Cerebellar nuclear complex (tissue), 1 donor: ENCODE measurements at places on chromosomes 4 and X.

- DNase-seq = no peak
Measured at GRCh38 chrX:15072880-15073279, 197.0 kb downstream of the ASB9 start.

DNA sequence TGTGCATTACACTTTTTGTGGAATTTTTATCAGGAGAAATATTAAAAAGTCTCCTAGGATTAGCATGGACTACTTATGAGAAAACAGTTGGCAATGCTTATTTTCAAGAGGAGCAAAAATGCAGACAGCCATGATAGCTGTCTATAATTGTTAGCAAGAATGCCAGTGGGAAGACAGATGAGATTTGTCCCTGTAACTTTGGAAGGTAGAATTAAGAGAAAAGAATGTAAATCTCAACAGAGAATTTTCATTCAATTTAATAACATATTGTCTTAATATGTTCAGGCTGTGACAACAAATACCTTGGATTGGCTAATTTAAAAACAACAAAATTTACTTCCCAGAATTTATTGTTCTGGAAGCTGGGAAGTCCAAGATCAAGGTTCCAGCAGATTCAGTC, 349.2 kb downstream of the IQCM start:
- DNase-seq = no peak

DNA sequence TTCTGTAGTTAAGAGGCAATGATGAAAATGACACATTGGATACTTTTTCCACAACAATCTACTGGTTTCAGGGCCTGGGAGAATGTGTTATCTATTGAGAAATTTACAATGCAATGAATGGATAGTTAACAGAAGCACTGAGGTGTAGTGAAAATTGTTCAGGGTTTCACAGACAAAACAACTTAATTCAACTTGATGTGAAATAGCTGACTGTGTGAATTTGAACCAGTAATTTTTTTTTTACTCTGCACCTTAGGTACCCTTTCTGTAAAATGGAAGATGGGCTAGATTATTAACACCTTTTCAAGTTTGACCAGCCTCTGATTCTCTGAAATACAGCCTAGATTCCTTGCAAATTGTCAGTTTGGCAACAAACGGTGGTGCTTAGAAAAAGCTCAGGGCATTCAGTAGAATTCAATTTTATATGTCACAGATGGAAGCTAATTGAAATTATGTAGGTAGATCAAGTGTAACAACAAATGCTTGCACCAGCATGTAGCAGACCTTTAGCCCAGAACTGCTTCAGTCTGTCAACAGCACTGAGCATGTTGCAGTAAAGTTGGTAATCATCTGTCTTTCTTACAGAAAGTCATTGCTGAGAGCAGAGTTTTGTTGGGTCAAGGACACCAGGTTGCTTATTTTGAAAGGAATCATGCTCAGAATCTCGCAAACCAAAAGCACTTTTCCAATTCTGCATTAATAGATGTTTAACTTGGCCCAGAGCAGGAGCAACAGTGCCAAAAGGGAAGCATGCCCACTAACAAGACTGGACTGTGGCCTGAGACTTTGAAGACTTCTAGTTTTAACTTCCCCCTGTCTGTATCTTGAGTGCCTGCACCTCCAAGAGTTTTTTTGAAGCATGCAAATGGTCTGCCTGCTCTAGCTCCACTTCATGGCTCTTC, 526.6 kb downstream of the PACRGL start:
- DNase-seq = no peak

DNA sequence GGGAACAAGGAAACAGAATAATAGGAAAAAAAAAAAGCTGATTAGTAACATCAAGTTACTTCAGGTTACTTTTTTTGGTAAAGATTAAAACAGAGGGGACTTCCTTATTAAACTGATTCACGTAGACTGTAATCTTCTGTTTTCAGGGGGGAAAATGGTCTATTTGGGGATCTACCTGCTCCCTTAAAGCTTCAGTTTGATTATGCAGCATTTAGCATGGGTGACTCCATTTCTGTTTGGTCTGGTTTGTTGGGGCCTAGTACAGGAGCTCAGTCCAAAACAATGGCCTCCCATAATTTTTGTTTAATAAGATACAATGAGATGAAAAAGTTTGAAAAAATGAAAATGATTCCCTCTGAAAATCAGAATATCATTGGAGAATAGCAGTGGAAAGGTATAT, 34.6 kb downstream of the TEC start:
- no peak for DNase-seq

DNA sequence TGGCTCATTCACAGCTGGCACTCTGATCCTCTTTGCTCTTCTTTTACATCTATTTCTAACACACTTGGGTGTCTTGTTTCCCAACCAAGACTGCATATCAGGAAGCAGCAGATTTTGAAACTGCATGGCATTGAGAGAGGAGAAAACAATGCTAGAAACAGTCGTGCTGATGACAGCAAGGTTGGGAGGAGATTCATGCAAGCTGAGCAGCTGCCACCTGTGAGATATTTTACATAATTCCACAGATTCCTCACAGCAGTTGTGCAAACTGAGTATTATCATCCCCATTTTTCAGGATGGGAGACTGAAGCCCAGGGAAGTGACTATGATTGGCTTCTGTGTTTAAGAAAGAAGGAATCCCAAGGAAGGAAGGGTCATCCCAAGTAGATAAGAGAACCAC, 105.0 kb downstream of the SLC2A9 start:
- no peak for DNase-seq

DNA sequence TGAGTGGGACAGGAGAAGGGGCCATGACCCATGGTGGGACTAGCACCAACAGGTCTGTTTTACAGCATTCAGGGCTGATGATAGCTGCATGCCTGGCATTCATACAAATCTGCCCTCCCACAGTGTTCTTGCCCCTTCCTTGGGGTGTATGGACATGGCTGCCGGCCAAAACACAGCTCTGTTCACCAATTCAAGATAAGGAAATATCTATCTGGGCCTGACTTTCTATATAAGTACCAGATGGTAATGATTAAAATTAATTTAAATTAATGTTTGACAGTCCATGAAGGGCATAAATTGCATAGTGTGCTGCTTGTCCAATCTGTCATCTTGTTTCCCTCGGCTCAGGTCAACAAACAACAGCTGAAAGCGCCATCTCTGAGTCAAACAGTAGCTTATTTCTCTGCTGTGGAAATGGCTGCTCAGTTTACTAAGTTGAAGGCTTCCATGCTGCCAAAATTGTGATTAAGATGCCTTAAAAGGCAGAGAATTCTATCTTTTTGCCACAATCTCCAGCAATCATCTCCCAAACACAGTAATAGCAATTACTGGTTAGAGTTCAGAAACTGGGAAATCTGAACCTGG, 67.0 kb upstream of the TSPAN7 start:
- DNase-seq = no peak

DNA sequence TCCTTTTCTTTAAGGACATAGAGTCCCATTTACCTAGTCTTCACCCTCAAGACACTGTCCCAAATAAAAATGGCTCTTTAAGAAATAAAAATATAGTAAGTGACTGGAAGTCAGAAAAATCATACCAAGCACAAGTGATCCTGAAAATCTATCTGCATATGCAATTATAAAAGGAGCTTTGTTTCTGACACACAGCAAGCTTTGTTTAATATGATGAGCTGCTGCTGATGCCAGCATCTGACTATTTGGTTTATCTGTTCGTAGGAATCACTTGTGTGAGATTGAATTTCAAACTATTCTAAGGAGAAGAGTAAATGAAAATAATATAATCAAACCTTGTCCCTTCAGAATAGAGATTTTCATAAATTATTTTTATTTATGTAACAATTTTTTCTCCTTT, 332.4 kb downstream of the PCDH7 start:
- DNase-seq = no peak

- DNase-seq = no peak
Measured at GRCh38 chr4:16573739-16574138, 324.7 kb downstream of the LDB2 start.

DNA sequence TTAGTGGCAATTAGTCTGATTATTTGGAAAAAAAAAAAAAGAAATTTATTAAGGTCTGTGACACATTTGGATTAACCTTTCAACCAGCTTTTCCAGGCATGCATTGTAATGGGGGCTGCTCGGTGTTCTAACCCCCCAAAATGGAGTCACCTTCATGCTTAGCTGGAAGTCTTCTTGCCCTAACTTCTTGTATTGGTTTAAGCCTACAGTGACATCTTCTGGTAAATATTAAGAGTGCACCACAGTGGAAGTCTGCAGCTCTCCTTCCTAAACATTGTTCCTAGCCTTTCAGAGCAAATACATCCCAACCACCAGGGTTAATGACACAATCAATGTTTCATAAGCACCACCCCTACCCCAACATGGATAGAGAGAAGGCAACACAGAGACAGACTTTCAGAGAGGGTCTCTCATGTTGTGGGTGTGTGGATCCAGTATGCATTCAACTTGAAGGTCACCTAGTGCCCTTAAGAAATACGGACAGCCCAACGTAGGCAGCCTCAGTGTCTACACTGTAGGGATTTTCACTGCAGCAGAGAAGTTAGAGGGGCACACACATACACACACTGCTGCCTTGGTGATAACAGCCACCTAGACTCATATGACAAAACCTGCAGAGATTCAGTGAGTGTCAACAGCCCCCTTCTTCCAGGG, 142.9 kb upstream of the MBNL3 start:
- DNase-seq = no peak

DNA sequence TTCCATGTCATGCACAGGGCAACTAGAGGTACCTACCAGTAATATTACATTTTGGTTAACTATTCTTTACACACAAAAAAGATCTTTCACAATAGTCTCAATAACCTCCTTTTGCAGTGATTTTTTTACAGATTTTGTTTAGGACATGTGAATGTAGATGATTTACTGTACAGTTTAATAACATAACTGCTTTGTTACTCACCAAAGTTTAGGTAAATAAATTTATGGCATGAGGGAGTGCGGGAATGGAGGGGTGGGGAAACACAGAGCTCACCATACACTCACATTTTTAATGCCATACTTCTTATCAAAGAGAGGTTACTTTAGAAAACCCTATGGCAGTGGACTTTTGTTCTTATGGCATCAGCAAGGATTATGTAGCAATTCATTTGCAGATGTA, 93.1 kb upstream of the TEX13A start:
- DNase-seq = no peak

- no peak for DNase-seq
Measured at GRCh38 chr4:145735347-145735675, 55.4 kb downstream of the C4orf51 start.

DNA sequence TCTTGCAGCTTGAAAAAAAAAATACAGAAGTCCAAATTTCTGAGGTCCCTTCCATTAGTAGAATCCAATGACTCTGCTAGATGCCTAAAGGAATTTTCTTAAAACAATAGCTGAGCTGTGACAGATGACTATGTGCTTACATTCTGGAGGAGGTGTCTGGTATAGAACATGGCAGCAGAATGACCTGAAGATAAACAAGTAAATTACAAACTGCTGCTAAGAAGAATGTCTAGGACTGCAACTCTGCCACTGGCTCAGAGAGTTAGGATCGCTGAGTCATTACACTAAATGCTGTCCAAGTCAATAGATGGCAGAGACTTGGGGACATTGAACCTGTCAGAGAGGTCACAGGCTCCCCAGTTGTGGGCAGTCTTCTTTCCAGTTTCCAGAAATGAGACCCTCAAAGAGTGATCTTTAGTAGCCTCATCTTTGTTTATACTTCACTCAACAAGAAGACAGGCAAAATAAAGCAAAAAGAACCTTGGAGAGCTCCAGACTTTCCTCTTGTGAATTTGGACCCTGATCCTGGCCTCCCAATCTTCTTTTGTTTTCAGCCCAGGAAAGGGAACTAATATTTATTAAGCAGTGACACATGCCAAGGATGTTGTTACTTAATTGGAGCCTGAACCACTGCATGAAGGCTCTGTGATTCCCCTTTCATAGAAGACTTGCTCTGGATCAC, 56.4 kb upstream of the SCML1 start:
- no peak for DNase-seq

DNA sequence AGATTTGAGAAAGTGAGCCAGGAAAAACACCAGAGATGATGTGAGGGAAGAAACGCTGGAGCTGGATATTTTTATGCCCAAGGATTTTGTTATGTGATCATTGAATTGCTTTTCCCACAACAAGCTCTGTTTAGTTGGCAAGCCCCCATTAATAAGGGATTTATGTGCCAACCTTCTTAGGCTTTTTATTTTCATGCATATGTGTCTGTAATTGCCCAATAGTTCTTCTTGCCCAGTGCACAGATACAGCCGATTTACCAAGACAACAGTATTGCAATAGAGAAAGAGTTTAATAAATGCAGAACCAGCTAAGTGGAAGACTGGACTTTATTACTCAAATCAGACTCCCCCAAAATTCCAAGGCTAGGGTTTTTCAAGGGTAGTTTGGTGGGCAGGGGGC, 57.7 kb downstream of the TRIM2 start:
- no peak for DNase-seq

DNA sequence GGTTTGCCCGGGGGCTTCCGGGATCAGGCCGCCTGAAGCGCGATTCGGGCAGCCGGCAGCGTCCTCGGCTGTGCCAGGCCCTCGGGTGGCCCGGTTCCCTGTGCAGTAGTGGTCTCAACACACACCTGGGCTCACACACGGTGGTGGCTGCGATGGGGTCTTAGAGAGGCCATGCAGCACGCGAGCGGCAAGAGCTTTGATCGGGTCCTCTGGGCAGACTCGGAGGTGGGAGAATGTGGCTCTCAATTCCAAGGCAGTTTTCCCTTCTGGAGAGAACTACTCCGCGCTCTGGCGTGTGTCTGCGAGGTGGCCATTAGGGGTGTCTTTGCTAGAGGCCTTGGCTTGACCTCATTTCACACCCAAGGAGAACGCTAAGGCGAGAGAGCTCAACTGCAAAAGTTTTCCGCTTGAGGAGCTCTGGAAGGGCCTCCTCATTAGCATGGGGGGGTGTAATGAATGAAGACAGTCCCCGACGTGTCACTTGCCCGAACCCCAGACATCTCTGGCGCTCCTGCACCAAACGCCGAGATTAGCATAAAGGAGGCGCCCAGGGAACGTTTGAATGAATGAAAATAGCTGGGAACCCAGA, 771 bp upstream of the RBPJ start:
- DNase-seq = no peak

DNA sequence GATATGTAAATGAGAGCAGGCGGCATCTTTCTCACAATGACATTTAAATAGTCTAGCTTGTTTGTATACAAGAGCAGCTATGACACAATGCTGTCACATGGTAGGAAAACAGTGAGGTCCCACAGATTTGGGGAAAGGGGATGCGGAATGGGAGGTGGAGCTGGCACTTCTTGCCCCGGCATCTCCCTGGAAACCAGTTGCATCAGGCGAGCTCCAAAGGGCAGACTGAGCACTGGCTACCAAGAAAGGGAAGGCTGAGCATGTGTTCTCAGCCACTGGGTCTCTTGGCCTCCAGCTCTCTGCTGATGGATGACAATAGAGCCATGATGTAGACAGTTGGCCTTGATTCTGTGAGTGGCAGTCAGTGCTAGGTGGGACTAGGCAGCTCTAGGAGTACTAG, 109.0 kb downstream of the UCHL1 start:
- no peak for DNase-seq
